ENCODE measurements at places on chromosomes 4 and X.

DNA sequence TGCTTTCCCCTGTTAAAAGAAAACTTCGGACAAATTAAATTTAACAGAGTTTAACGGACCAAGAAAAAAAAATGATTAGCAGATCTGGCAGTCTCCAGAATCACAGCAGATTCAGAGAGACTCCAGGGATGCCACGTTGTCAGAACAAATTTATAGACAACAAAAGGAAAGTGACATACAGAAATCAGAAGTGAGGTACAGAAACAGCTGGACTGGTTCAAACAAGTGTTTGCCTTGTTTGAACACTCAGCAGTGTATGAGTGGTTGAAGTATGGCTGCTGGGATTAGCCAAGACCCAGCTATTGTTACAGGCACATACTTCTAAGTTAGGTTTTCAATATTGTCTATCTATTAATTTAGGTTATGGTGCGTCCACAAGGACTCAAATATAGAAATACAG lies 19.1 kb downstream of the PIR start:
- no peak for DNase-seq

GRCh38 chrX:9668537-9668936 lies 97.1 kb downstream of the GPR143 start:
- DNase-seq, result no peak

- no peak for DNase-seq
These were observed 29.1 kb downstream of the JADE3 start for GRCh38 chrX:46941341-46941740.

DNA sequence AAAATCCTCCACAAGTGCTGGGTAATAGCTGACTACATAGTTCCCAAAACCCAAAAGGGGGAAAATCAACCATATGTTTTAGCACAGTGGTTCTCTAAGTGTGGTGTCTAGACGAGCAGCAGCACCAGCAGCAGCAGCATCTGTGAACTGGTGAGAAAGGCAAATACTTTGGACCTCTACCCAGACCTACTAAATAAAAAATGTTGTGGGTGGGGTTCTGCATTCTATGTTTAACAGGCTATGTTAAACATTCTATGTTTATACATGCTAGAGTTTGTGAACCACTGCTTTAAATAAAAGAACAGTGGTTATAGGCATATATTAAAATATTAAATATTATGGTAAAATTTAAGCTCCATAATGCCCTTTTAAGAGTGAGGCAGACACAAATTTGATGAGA lies 1004.9 kb upstream of the GRID2 start:
- no peak for DNase-seq

DNA sequence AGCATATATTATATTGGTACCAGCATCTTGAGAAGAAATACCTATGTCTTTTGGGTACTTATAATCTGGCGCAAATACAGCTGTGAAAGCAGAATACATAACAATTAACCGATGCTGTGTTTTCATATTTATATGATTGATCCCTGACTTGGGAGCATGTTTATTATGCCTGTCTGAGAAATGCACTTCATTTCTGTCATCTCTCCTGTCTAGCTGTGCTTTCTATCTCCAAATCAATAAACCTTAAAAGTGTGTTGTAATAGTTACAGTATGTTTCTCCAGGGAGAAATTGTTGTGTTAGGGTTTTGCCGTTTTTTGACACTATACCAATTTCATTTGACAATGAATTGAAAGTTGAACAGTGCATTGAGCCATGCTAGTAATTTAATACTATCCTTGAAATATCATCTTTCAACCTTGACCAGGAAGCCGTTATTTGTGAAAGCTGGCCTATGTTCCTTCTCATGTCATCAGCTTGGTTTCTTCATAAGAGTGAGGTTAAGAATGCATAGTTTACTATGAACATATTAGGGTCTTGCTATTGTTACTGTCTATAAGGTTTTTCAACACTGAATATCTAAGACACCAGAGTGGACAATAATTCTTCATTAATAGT lies 206.2 kb upstream of the PCDH18 start:
- no peak for DNase-seq

GRCh38 chrX:123504047-123504446 lies 228.8 kb downstream of the THOC2 start:
- no peak for DNase-seq

DNA sequence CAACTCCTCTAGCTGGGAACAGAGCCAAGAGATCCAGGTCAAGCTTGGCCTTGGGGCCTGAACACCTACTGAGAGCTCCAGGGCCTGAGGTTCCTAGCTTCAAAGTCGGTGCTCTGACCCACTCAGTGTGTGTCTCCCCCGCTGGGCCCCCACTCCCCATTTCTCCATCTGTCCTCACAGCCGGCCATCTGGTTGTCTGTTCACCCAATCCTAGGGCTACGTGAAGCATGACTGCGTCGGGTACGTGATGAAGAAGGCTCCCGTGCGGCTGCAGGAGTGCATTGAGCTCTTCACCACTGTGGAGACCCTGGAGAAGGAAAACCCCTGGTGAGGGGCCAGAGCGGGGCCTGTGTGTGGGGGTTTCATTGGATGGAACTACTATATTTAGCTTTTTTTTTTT lies 12.3 kb downstream of the USP11 start:
- no peak for DNase-seq

- no peak for DNase-seq
These were observed 26.4 kb upstream of the MMRN1 start for GRCh38 chr4:89868276-89868675.

DNA sequence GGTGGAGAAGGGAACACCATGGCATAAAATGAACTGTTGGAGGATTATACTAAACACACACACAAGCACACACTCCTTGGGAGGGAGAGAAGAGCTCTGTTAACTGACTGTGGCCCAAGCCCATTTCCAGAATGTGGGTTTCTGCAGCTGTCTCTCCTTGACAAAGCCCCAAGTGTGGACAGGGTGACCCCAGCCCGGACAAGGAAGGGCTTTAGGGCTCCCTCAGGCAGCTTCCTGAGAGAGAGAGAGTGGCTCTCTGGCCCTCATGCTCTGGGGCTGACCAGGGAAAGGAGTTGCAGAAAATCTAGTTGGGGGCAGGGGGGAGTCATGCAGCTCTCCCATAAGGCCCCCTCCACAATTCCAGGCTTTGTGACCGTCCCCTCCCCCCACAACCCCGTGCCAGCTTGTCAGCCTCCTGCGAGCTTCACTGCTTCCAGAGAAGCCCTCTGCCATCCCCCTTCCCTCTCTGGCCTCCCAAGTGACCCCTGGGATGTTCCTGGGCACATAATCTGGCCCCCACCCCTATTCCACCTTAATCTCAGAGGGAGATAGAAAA lies 590 bp downstream of the ARHGEF9 start:
- no peak for DNase-seq

- DNase-seq, result no peak
These were observed 94.1 kb upstream of the TLR2 start for GRCh38 chr4:153589703-153590595.

- DNase-seq, result no peak
These were observed 16.8 kb upstream of the GPR82 start for GRCh38 chrX:41707218-41707617.
